Immature natural killer cell (primary cell): ENCODE measurements at places on chromosomes 5 and 9.

DNA sequence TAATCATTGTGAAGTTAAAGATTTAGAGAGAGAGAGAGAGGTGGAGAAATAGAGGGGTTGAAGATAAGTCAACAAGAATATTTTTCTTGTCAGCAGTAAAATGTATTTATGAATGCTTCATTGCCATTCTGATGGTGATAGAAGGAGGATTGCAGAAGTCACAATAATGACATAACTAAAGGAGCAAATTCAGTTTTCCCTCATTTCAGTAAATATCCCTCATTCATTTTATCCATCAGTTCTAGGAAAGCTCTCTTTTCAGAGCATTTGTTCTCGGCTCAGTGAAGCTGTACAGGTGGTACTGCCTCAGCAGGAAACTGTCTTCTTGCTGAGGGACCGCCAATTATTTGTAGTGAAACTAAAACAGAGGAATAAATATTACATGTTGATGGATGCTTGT lies 681.4 kb downstream of the CETN3 start:
- DNase-seq: no peak

GRCh38 chr5:177233206-177233605 lies 70.3 kb downstream of the RAB24 start:
- no peak for DNase-seq

GRCh38 chr9:8960254-8960653 lies 1160.7 kb upstream of the DMAC1 start:
- DNase-seq: no peak

- DNase-seq: no peak
These were observed 16.0 kb upstream of the ZCCHC7 start for GRCh38 chr9:37104183-37104889.

DNA sequence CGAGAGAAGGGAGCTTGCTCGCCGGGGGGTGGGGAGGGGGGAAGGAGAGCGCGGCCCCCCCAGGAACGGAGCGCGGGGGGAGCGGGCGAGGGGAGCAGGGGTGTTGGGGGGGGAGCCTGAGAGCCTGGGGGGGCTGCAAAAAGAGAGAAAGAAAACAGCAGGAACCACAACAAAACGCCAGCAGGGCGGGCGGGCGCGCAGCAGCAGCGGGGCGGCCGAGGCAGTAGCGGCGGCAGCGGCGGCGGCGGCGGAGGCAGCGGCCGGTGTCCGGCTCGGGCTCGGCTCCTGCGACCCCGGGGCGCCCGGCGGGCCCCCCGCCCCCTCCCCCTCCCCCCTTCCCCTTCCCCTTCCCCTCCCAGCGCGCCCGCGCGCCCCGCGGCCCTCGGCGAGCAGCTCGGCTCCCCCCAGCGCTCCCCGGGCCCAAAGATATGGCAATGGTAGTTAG lies 1.6 kb downstream of the NR2F1 start:
- no peak for DNase-seq

- no peak for DNase-seq
These were observed 87.1 kb upstream of the MVB12B start for GRCh38 chr9:126239515-126239914.

- DNase-seq: no peak
These were observed 299.3 kb downstream of the RASEF start for GRCh38 chr9:82763656-82764055.

DNA sequence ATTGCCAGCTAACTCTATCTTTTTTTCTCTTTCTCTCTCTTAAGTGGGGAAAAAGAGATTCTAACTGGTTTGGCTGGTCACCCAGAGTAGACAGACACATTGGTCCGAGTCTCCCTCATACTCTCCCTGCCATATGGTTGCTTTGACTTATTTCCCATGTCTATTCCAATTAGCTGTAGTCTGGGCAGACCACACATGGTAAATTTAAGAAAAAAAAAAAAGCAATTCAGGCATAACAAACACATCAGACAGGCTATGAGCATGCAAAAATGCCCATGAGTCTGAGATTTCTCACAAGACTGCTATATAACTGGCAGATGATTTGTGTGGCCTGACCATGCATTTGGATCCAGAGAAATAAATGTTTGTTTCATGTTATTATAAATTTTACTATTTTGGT lies 110.2 kb upstream of the FGF10 start:
- no peak for DNase-seq

GRCh38 chr9:86902586-86902985 lies 44.7 kb downstream of the GAS1 start:
- DNase-seq: no peak

GRCh38 chr9:86636519-86636918 lies 282.3 kb upstream of the TUT7 start:
- no peak for DNase-seq

DNA sequence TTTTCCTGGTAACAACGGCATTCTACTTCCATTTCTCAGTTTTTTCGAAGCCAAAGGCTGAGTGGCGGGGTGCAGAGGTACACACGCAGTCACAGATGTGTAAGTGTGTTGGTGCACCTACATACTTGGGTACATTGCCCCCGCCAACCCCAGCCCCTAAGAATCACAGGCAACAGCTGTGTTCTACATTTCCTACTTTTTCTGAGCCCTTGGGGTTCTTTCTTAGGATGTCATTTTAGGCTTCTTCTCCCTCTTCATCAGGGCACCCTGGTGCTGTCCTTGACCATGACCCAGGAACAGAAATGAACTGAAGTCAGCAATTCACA lies 104.8 kb downstream of the PAX5 start:
- no peak for DNase-seq

DNA sequence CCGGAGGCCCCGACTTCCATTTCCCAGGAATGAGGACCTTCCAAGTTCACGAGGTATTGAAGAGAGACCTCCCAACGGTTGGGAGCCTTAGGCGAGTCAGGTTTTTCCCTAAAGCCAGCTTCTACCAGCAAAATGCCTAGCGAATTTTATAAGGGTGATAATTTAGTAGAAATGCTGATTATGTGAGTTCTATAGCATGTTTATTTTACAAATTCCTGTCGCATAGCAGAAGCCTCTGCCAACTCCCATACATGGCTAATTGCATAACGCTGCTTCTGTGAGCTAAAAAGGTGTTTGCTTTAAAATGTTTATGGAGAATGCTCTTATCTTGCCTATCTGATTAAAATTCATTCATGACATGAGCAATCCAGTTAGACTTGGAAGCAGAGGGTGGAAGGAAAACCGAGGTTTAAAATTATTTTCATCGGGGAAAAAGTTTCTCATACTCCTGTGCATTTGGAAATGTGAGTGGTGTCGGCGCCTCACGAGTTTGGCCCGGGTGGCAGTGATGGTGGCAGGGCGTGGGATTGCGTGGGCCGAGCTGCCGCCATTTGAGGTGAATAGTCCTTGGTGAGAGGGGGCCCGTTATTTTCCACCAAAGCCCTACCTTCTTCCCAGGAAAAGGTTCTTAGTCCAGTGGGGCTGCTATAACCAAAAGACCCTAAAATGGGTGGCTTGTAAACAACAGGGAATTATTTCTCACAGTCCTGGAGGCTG lies 104.4 kb upstream of the FCN2 start:
- no peak for DNase-seq

DNA sequence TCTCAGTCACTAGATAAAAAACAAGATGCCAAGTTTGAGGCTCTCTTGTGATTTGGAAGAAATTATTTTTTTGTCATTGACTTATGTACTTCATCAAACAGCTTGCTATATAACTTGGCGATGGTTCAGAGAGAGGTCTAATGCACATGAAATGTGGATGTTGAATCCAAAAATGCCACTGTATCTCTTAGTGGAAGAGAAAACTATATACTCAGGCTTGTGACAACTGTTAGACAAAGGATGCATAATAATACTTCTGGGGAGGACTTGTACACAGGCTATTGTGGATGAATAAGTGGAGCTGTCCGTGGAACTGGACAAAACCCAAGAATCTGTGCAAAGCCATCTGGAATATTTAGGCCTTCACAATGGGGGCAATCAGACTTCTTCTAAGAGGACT lies 162.9 kb upstream of the NMUR2 start:
- DNase-seq: no peak

DNA sequence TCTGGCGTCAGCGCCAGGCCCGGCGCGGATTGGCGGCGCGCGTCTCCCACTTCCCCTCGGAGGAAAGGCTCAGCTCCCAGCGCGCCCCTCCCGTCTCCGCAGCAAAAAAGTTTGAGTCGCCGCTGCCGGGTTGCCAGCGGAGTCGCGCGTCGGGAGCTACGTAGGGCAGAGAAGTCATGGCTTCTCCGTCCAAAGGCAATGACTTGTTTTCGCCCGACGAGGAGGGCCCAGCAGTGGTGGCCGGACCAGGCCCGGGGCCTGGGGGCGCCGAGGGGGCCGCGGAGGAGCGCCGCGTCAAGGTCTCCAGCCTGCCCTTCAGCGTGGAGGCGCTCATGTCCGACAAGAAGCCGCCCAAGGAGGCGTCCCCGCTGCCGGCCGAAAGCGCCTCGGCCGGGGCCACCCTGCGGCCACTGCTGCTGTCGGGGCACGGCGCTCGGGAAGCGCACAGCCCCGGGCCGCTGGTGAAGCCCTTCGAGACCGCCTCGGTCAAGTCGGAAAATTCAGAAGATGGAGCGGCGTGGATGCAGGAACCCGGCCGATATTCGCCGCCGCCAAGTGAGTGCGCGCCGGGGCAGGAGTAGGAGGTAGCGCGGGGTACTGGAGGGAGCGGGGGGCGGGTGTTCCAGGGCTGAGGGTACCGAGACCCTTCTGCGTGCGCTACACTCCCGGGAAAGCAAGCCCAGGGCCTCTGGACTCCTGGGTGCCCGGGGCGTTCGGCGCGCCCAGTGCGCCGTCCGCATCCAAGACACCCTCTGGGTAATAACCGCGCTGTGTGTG lies at the start of gene MSX2:
MSX2 (plus strand) TSS at position 99 of the 777 bp plus-strand sequence; CDS start at position 177, 78 bp downstream.
- DNase-seq: peak; percentile 11

- no peak for DNase-seq
These were observed 16.6 kb downstream of the POU5F2 start for GRCh38 chr5:93724791-93725190.

DNA sequence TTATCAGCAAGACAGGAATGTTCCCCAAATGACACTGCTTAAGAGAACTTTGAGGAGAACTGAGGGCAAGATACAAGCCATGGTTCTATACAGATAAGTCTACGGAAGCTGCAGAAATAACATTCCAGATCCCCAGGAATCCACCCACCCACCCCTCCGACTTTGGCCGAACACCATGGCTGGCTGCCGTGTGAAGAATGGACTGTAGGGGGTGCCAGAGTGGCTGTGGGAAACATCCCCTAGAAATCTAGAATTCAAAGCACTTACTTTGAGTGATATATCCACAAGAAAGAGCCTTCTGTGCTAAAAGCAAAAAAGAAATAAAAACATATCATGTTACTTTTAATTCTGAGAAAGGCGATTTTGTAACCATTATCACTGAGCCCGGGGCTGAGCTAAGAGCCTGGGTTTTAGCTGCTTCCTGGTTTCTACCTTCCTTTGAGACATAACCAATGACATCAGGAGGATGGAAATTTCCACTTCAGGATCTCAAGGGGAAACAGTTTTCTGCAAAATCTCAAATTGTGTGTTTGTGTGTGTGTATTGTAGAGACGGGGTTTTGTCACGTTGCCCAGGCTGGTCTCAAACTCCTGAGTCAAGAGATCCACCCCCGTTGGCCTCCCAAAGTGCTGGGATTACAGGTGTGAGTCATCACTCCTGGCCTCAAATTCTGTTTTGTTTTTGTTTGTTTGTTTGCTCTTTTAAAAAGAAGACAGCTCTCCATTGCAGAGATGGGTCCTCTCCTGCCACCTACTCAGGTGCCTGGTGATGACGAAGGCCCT lies 36.4 kb downstream of the GGTA1 start:
- no peak for DNase-seq

DNA sequence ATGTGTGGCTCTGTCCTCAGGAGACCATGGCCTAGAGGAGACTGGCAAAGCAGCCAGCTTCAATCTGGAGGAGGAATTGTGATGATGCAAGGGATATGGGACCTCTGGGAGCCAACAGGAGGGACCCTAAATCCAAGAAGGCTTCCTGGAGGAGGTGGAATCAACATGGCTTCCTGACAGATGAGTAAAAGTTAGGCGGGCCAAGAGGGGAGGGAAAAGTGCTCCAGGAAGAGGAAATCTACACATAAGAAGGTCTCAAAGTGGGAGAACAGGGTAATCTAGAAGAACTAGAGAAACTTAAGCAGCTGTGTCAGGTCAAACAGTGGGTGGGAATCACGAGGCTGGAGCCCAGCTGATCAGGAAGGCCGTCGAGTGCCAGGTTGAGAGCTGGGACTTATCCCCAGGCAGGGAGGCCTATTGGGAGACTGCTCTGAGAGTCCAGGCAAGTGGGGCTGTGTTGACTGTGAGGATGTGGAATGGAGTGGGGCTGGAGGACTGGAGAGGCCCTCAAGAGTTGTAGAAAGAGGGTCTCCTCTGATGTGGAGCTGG lies 119.1 kb downstream of the C9orf50 start:
- DNase-seq: no peak

DNA sequence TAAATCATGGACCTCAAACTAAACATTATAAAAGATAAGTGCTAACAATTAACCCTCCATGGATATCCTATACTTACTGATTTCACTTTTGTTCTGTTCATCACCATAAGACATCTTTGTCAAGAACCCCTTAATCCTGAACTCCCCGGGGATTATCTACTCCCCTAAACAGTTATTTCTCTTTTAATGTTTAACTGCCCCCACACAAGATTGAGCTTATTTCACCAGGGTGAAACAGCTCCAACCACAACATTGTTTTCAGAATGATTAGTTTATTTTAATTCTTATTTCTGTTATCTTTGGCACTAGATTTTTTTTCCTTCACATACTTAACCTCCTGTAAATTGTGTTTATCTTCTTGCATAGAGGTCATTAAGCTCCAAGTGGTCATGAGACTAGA lies 103.2 kb upstream of the HCN1 start:
- DNase-seq: no peak

GRCh38 chr9:22392523-22392922 lies 54.1 kb upstream of the DMRTA1 start:
- DNase-seq: no peak

DNA sequence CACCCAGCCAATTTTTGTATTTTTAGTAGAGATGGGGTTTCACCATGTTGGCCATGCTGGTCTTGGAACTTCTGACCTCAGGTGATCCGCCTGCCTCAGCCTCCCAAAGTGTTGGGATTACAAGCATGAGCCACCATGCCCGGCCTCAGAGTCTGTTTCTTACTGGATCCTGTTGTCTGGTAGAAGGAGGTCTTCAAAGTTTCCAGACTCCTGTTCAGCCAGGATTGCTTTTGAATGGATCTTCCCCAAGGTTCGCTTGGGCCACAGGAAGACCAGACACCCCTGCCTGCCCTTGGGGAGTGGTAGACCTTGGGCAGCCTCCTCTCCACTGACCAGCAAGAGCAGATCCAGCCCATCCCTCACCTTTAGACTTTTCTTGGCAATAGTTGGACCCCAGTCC lies 7.6 kb upstream of the LCN2 start:
- DNase-seq: no peak
